Endodermal cell (in vitro differentiated cells): ENCODE measurements at places on chromosomes 16 and 17.

DNA sequence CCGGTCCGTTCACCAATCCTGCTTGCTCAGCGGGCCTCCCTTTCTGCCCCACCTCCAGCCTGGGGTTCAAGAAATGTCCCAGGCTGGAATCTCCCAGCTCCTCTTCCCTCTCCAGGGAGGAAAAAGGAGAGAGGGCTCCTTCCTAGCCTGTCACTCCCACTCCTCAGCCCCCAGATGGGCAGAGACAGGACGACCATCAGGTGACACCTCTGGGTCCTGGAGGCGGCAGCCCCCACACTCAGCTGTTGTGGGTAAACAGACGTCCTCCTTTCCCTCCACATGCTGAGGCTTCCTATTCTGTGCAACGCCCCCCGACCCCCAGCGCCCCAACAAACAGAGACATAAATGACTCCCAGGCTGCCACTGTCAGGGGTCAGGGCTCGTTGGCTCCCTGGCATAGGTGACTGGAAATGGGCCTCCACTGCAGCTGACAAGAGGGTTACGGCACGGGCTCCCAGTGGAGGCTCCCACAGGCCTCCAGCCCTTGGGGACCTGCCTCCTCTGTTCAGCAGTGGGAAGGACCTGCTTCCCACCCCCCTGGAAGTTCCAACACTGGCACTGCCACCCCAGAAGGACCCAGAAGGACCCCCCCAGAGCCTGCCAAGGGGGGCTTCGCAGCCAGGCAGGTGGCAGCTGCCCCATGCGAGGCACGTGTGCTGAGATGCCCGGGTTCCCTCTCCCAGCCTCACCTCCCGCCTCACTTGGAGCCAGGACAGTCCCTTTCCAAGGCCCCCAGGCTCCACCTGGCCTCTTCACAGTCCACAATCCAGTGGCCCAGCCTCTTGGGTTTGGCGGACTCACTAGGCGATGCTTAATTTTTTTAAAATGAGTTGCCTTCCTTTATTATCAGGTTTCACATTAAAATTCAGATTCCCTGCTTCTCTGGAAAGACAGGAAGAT is 232.3 kb downstream of the KATNIP start:
- DNase-seq, result no peak

GRCh38 chr17:47941246-47942095 is at the start of gene PNPO:
PNPO (plus strand) TSS chr17:47941571; CDS start chr17:47941676, 105 bp downstream.
- DNase-seq, result peak; percentile 96

DNA sequence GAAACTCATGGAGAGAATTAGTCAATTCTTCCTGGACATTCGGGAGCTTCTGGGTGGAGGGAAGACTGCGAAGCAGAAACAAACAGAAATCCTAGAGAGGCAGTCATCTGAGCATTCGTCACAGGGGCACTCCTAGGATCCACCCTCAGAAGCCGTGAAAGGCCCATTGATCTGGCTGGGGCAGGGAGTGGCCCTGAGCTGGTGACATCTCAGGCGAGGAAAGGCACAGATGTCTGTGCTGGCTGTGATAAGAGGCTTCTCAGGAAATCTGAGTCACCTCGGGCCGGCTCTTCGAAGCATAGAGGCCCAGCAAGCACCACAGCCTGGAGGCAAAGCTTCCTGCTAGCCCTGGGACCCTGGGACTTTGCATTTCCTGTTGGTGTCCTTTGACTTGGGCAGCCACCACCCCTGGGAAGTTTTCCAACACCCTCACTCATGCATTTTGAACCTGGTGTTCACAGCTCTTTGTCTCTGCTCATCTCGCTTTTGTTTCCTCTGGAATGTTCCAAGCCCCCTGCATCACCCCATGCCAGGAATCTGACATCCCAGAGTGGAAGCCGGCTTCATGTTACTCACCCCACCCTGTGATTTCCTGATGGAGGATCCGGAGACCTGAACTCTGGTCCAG is 23.3 kb upstream of the CDRT4 start:
- DNase-seq, result peak; percentile 96

- DNase-seq, result no peak
Observed at GRCh38 chr17:27360507-27360906, 66.6 kb downstream of the WSB1 start.

GRCh38 chr16:2924901-2925755 is 13.4 kb downstream of the FLYWCH1 start:
- DNase-seq, result peak; percentile 88

DNA sequence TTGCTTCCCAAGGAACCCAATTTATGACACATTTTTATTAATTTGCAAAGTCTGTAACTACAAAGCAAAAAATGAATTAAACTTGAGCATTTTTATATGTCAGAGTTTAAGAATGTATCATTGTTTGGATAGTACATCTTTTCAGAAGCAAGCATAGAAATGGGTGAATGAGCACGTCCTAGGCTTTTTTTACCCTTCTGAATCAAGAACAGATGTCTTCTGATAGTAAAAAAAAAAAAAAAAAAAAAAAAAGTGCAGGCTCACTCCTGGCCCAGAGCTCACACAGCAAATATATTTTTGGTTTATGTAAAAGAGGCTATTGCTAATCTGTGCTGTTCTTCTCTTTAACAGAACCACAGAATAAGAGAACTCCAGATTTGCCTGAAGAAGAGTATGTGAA is 6.3 kb downstream of the TERF2IP start:
- no peak for DNase-seq

GRCh38 chr17:57097832-57098421 is 12.9 kb downstream of the AKAP1 start:
- DNase-seq, result no peak

- DNase-seq, result no peak
Observed at GRCh38 chr17:71740866-71741265, 380.0 kb upstream of the SOX9 start.

DNA sequence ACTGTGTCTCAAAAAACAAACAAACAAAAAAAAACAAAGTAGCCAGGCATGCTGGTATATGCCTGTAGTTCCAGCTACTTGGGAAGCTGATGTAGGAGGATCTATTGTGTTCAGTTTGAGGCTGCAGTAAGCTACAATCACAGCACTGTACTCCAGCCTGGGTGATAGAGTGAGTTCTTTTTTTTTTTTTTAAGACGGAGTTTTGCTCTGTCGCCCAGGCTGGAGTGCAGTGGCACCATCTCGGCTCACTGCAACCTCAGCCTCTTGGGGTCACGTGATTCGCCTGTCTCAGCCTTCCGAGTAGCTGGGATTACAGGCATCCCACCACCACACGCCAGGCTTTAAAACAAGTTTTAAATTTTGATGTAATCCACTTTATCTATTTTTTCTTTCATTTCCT is 80.2 kb upstream of the STAC2 start:
- peak; percentile 62 for DNase-seq

GRCh38 chr17:82092995-82093751 is 4.9 kb downstream of the FASN start:
- no peak for DNase-seq

- DNase-seq, result no peak
Observed at GRCh38 chr16:89422905-89423630, 67.3 kb downstream of the ANKRD11 start.

DNA sequence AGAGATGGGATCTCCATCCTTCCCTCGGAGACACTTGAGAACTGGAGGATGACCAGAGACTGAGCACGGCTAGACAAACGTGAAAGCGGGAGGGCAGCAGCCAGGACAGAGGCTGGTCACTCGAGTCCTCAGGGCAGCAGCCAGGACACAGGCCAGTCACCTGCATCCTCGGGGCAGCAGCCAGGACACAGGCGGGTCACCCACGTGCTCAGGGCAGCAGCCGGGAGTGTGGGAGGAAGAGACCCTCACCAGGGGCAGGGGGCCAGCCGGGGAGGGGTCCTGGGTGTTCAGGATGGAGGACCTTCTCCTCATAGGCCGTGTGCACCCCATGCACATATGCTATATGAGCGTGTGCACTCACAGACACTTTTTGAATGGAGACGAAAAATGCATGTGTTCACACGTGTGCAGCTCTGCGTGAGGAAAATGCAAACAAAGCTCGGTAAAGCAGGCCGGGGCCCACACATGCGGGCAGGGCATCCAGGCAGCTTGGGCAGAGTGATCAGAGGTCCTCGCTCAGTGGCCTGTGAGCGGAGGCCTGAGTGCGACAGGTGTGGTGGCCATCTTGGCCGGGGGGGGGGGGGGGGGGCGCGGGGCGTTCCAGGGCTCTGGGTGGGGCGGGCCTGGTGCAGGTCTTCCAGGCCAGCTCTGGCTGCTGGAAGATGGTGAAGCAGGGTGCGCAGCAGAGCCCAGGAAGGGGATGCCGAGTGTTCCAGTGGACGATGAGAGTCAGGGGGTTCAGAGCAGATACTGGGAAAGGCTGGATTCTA is 26.7 kb downstream of the ZNF469 start:
- DNase-seq, result no peak

DNA sequence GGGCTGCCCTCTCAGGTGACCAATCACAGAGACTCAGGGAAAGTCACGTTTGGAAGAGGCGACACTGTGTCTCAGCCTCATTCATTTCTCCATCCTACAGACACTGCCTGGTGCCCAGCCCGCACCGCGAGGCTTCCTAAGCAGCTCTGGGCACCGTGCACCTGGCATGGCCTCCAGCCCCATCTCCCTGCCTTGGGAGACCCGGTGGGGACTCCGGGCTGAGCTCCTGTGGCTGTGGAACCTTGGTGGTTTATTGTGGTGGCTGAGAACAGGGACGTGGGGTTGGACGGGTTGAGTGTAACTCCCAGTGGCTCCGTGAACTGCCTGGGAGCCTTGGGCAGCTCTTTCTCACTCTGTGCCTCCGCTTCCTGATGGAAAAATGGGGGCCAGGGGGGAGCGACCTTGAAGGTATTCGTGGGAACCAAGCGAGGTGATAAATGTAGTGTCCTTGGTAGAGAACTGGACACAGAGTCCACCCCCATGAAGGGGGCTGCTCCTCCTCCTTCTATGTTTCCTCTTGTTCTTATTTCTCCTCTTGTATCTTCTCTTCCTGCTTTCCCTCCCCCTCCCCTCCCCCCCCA is 215.4 kb downstream of the SEC14L1 start:
- peak; percentile 53 for DNase-seq

DNA sequence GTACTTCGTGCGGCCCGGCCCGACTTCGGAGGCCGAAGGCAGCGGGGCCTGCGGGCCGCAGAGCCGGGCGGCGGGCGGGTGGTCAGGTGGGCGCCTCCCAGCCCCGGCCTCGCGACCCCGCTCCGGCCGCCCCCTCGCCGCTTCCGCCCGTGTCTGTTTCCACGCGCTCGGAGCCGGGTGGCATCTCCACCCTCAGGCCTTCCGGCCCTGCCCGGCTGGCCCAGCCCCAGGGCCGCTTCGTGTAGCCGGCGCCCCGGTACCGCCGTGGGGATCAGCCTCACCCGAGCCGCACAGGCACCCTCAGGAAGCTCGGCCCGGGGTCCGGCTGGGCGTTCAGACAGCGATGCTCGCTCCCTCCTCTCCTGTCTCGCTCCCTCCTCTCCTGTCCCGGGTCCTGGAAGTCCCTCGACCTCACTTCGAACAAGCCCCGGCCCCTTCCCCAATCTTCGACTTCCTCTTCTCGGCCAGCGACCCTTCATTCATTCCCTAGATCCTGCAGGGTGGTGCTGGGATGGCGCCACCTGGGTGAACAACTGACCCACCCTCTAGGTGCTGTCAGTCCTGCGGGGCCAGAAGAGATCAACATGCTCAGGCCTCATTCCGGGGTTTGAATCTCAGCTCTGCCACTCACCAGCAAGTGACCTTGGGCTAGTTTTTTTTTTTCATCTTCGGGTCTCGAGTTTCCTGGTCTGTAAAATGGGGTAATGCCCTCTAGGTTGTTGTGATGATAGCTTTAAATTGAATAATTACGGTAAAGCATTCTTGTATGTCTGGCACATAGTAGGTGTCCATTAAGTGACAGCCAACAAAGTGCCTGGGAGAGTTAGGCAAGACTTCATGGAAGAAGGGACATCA is 610 bp downstream of the VPS4A start:
- peak; percentile 89 for DNase-seq

DNA sequence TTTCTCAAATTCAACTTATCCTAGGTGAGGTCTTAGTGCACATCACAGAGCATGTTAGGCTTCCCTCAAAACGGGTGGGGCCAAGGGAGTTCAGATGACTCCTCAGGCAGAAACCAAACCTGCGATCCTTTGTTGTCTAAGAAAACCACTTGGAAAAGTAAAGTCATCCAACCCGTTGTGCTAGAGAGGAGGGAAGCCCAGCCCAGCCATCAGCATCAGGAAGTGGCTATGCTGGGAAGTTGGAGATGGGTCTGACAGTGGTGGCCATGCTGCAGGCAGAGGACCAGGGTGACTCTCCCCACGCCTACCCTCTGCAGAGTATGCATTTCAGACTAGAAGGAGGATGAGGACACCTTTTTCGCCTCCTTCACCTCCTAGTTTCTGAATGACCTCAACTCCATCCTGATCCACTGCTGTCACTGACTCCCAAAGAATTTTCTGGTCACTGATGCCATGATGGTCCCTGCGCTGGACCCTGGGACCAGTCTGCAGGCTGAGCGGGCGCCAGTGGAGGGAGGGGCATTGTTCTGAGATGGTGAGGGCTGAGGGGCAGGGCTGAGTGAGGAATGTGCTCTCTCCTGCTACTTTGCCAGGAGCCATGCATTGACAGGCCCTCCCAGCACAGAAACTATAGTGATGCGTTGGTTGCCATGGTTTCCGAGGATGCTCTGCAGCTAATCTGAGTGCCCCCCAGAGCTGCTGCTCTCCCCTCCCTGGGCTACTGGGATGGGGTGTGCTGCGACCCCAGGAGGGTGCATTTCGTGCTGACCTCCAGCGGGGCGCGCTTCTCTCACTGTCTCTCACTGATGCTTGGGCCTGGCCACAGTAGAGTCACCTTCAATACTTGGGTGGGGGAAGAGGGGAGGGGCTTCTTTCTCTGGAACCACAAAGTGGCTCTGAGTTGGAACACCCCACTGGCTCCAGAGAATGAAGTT is 20.4 kb downstream of the ALOX12B start:
- DNase-seq, result peak; percentile 58
